ENCODE measurements at places on chromosomes 5 and 9. TPM values are rescaled to one million over a fixed set of nuclear protein-coding genes. Genes with fewer than 3 reads are reported as not detected.

DNA sequence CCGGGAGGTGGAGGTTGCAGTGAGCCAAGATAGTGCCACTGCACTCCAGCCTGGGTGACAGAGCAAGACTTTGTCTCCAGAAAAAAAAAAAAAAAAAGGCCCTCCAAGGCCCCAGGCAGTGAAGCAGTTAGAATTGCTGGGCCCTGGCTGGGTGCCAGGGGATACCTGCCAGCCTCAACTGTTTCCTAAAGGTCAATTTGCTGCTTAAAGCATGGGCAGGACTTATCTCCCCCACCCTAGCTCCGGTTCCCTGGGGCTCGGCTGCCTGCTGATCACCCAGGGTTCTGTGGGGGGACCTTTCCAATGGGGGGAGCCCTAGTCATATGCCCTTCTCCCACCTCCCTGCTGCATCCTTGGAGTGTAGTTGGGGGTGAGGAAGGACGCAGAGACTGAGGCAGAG, 25.7 kb downstream of the NCS1 start:
- DNase-seq: no peak

- DNase-seq: no peak
These were observed 699.4 kb downstream of the PTPRD start for GRCh38 chr9:9913276-9913832.

GRCh38 chr5:135206862-135207261, 172.8 kb upstream of the PITX1 start:
- DNase-seq: no peak

DNA sequence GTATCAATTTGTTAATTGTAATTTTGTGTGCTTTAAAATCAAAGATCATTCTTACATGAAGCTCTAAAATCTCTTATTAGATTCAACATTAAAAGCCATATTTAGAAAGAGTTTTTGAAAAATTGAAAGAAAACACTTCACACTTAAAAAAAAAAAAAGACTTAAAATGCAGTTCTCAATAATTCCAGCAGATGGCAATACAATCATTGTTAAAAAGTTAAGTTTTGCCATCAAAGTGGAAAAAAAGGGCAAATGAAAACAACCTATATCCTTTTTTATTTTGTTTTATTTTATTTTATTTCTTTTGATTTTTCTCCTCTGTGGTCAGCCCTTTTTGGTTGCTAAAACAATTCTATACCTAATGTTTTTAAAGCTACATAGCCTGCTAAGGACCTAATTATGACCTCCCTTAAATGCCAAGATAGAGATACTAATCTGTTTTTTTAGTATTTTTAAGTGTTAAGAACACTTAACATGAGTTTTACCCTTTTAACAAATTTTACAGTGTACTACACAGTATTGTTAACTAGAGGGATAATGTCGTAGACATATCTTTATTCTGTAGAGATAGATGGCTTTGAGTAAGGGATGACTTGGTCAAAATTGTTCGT, 154.2 kb upstream of the DAB2 start:
- no peak for DNase-seq

Gene UGCG
- 32.7 TPM for total RNA-seq

Gene SPATA9
- total RNA-seq: 0.29 TPM
